ENCODE measurements at places on chromosomes 16 and 17.
A peak's percentile ranks its signal among the peaks of the same experiment; 100 is the strongest.

DNA sequence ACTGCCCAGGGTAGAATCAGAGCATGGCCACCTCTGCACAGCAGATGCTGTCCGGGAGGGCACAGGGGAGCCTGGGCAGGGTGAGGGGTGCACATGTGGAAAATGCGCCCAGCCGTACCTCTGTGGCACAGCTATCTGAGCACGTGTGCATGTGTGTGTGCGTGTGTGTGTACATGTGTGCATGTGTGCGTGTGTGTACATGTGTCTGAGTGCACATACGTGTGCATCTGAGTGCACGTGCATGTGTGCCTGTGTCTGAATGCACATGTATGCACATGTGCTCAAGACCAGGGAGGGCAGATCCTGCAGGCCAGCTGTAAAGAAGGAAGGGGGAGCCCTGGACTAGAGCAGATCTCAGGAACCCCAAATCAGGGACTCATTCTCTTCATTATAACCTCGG, 37.3 kb upstream of the ENPP7 start:
- no peak for DNase-seq

DNA sequence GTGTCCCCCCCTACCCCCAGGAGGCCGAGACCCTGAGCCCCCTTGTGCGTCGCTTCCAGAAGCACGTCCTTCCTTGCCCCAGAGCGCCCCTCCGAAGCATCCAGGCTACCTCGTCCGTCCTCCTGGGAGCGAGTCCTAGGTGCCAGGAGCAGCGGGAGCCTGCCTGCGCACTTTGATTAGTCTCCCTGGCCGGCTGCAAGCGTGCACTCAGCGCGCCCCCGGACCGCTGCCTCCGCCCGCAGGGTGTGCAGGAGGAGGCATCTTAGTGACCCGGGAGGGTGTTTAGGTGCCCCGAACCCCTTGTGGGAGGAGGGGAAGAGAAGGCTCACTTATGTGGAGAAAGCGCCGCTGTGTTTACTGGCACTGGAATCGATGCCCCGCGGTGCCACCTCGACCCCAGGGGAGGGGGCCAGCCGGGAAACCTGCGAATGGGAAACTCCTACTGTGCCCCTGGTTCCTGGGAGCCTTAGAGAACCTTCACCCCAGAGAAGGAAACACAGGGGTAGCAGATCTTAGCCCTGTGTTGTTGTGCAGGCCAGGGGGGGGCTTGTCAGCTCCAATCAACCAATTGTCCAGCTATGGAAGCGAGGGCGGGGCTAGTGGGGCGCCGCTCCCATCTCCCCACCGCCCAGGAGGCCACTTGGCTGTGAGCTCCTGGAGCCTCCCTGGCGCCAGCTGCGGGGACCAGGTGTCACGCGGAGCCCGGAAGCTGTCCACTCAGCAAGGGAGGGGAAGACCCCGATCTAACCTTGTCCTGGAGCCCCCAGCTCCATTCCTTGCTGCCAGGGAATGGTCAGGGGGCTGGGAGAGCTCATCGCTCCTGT, 922.8 kb upstream of the EEF2KMT start:
- no peak for DNase-seq

GRCh38 chr17:7136266-7136877, 21.8 kb upstream of the ASGR2 start:
- peak; percentile 69 for DNase-seq

DNA sequence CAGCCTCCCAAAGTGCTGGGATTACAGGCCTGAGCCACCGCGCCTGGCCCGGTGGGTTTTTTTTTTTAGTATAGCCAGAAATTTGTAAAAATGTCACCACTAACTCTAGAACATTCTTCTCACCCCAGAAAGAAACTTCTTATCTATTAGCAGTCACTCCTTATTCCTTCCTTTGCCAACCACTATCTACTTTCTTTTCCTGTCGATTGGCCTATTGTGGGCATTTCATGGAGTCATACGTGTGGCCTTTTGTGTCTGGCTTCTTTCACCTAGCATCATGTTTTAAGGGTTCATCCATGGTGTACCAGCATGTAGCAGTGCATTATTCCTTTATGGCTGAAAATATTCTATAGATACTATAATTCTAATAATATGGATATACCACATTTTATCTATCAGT, 3.6 kb downstream of the CYB5D2 start:
- DNase-seq: no peak

DNA sequence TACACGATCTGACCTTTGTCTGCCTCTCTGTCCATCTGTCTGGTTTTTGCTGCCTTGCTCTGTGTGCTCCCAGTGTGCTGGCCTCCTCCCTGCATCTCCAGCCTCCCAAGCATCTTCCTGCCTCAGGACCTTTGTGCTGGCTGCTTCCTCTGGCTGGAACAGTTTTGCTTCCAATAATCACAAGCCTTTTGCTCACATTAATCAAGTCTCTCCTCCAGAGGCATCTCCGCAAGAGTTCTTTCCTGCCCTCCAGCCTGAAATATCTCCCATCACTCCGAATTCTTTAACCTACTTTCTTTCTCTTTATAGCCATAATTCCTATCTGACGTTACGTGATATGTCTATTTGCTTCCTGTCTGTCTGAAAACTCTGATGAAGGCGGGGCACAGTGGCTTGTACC, 267.1 kb downstream of the ABCC12 start:
- DNase-seq: no peak

DNA sequence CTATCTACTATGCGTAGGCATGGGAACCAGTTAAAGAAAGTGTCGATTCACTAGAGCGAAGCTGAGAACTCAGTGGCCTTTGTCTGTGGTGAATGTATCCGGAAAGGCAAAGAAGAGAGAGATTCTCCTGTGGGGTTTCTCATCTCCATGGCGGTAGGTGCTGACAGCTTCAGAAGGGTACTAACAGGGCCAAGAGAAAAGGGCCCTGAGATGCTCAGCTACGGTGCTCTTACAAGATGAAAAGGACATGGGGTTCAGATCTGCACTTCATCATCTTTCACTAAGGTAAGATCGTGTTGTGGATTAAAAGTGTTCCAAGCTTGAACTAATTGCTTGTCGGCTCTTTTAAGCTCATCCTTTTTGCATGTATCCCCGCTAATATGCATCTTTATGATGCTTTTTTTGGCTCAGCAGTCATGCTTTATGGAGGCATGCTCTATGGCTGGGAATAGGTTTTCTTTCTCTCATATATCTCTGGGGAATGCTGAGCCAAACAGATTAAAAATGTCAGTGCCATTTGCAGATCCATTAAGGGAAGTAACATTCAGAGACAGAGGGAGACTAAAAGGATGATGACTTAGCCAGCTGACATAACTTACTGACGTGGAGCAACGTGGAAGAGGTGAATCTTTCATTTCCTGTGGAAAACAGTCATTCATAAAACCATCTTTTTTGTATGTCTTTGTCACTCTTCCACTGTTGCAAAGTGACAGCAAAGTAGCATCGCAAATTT, 29.9 kb downstream of the KCNJ16 start:
- DNase-seq: no peak

DNA sequence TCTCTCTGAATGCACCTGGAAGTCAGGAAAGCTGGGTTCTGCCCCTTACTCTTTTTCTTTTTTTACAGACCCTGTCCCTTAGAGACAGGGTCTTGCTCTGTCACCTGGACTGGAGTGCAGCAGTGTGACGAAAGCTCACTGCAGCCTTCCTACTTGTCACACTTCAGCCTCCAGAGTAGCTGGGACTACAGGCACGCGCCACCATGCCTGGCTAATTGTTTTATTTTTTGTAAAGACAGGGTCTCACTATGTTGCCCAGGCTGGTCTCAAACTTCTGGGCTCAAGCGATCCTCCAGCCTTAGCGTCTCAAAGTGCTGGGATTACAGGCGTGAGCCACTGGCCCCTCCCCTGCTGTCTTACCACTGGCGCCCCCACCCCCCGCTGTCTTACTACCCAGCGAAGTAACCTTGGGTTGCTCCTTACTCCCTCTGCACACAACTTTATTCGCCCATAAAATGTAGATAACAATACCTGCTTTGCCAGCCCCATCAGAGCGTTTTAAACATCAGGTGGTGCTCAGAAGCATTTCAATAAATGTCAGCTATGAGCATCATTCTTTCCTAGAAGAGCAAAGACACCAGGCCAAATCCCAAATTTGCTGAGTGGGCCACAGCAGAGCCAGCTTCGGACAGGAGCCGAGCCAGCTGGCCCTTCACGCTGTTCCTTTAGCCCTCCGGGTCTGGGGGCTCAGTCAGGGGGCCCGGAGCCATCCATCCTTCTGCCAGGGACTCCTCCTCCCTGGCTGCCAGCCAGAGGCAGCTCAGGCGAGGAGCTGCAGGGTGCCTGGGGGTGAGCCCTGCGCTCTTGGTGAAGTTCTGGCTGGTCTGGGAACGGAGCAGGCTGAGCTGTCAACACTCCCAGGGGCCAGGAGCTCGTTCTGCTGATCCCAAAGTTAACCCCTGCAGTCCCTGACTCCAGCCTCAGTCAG, 24.4 kb downstream of the SRL start:
- no peak for DNase-seq

- no peak for DNase-seq
Observed at GRCh38 chr17:40326832-40327199, 17.8 kb downstream of the RARA start.

DNA sequence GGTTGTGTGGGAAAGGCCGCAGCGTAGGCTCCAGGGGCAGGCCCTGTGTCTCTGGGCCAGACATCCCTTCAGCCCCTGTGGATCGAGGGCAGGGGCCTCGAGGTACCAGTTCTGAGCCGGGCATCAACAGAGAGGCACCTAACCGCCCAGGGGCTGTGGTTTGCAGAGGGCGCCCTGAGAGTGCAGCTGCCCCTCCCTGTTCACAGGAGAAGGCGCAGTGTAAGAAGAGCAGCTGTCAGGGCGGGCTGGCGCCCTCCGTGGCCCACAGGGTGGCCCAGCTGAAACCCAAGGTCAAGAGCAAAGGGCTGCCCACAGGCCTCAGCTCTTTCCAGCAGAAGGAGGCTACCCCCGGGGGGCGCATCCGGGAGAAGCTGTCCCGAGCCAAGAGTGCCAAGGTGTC, 56.5 kb downstream of the ACTG1 start:
- DNase-seq: no peak

DNA sequence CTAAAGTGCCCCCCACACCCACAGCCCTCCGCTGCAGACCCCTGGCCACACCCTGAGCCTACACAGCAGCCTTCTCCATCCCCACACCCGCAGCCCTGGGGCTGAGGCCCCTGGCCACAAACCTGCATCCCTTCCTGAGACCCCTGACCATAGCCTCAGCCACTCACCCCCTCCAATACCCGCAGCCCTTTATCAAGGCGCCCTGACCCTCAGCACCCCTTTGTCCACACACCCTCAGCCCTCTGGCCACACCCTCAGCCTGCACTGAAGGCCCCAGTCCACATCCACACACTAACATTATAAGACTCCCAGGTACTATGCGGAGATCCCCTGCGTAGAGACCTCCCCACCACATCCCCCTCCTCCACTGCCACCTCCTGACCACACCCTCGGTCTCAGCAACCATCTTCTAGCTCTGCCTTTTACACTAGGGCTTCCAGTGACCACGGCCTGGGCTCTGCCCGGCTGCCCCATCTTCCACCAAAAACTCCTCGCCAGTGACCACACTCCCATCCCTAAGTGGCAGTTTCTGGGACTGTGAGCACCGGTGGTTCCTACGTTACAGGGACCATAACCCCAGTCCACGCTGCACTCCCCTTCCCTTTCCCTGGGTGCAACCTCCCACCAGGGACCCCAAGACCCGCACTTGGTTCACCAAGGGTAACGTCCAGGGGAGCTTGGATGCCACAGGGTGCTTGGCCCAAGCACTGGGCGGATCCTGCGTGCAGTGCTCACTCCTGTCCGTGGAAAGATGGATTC, 818 bp downstream of the TPPP3 start:
- DNase-seq: no peak

DNA sequence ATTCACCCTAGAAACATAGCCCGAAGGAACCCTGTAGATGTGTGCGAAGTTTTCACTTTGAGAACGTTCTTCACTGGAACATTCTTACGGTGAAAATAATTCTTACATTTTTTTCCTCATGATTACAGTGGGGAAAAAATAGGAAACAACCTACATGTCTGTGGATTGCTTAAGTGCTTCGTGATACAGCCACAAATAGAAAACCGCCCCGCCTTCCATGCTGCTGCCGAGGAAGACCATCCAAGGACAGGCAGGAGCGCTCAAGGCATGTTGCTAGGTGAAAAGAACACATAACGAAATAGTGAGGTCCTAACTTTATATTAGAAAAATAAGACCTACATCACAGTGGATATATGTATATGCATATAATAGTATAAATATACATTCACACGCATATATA, 78.8 kb downstream of the BMERB1 start:
- no peak for DNase-seq

DNA sequence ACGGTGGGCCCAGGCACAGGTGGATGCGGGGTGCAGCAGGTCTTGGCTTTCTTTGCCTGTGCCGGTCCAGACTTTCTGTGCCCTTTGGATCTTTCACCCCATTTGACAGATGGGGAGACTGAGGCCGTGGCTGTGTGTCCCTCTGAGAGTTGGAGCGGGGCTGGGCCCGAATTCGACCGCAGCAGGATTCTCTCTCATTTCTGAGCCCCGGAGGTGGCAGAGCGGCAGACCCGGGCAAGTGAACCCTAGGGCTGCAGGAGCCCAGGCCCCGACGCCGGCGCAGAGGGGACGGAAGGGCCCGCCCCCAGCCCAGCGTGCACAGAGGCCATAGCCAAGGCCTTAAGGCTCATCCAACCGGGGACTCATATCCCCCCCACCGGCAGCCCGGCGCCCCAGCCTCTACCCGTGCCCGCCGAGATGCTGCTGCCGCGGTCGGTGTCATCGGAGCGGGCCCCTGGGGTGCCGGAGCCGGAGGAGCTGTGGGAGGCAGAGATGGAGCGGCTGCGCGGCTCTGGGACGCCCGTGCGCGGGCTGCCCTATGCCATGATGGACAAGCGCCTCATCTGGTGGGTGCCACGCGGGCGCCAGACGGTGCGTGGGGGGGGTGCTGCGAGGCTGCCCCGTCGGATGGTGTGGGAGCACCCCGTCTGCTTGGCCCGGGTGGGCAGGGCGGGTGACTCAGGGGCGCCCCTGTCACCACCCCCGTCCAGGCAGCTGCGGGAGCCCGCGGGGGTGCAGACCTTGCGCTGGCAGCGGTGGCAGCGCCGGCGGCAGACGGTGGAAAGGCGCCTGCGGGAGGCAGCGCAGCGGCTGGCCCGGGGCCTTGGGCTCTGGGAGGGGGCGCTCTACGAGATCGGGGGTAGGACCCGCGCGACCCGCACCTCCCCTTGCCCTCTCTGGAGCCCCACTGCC, 857 bp downstream of the TMC8 start:
- peak; percentile 66 for DNase-seq

GRCh38 chr16:80366023-80366422, 174.8 kb upstream of the DYNLRB2 start:
- DNase-seq: no peak

DNA sequence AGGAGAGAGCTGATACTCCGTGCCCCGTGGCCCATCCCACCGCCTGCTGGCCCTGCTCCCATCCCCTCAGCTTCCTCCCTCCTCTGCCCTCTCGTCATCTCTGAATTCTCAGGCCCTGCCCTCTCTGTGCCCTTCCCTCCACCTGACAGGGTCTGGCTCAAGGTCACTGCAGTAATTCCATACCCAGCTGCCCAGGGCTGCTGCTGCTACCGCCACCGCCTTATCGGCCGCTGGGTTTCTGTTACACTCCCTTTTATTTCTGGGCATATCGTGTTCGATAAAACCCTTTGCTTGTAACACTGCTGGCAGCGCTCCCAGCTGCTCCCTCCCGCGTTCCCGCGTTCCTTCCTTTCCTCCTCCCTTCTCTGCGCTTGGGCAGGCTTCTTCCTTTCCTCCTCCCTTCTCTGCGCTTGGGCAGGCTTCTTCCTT, 1.2 kb downstream of the EPN3 start:
- DNase-seq: no peak

Data from natural killer cell treated with Interleukin-12 subunit alpha and Interleukin-12 subunit beta and Interleukin-15 and Interleukin-18, amount 100 ng/mL, for 72 hours (primary cell).